Fibroblast of villous mesenchyme (primary cell): ENCODE measurements at places on chromosomes 6 and 20.

GRCh38 chr6:113909224-113909856 is 52.2 kb downstream of the MARCKS start:
- peak; percentile 78 for DNase-seq

GRCh38 chr20:4109307-4109940 is 94.1 kb upstream of the RNF24 start:
- no peak for DNase-seq

DNA sequence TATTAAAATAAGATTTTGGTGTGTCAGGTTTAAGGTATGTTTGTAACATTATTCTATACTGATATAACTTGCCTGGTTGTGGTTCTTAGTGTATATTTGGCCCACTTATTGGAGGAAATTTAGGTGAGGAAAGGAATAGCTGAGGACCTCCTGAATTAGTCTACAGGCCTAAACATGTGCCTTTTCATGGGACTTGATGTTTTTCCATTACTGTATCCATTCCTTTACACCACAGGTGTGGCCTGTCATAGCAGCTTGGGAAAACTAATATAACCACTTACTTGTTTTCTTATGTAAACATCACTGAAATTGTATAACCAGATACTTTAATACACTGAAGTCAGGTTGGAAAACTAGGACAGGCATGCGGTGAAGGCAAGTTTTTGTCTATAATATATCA is 27.6 kb downstream of the BCKDHB start:
- no peak for DNase-seq

DNA sequence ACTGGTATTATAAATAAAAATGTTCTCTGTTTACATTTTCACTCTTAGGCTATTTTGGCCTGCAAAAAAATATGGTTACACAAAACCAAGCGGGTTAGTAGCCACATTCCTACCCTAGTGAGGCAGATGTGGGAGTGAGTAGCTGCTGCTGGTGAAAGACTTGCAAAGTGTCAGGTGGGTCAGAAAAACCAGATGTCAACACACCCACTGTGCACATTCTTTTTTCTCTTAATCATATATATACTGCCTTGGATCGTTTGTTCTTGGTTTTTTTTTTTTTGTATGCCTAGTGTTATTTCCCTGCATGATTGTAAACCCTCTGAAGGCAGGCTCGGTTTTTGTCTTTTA is 68.0 kb upstream of the TFB1M start:
- peak; percentile 90 for DNase-seq

- DNase-seq: no peak
Observed at GRCh38 chr6:13006578-13007300, 290.2 kb downstream of the PHACTR1 start.

DNA sequence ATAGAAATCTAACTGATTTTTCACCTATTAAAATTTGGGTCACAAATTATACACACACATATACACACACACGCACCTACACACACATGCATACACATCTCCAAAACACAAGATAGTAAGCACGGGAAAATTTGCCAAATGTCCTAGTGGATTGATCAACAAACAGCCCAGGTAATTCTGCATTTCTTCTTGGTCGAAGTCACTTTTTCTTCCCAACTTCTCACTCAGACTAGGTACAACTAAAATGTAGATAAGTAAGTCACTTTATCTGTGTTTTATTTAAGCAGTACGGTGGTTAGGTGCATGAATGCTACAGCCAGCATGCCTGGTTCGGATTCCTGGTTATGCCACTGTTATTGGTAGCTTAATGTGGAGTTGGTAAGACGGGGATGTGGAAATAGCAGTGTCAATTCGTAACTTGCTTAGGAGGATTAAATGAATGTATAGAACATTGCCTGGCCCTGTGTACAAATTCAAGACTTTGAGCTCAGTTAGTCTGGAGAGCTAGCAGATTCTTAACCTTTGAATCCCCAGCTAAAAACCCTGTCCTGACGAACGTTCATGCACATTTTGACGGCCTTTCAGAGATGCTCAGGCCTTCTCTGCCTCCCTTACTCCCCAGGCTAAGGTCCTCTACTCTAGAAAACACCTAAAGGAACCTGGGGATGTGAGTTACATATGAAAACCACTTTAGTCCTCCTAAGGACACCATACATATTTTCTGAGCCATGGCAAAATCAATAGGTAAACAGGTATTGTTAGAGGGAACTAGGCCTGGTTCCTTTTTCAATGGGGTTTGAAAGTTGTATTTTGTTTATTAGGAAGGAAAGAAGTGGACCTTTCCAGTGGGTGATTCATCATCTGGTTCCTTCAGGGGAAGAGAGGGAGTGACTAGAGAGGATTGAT is 50.9 kb downstream of the CYP24A1 start:
- no peak for DNase-seq

- DNase-seq: peak; percentile 81
Observed at GRCh38 chr20:5065879-5066383, 53.8 kb downstream of the PCNA start.

- DNase-seq: no peak
Observed at GRCh38 chr20:58700121-58700821, 7.7 kb downstream of the NPEPL1 start.

DNA sequence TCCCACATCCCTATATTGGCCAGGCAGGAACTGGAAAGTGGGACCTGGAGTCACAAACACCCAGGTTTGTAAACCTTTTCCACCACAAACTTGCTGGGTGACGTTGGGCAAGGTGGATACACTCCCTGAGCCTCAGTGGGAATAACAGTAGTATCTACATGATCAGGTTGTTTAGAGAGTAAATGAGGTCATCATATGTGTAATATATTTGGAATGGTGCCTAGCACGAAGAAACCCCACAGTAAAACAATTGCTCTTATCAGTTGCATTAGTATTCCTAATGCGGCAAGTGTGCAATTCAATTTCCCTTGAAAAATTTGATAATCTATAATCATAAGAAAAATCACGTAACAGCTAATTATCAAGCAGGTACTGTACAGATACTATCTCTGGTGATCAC is 51.9 kb downstream of the HIVEP2 start:
- peak; percentile 62 for DNase-seq

GRCh38 chr6:37630281-37630799 is 67.3 kb downstream of the MDGA1 start:
- DNase-seq: peak; percentile 93

DNA sequence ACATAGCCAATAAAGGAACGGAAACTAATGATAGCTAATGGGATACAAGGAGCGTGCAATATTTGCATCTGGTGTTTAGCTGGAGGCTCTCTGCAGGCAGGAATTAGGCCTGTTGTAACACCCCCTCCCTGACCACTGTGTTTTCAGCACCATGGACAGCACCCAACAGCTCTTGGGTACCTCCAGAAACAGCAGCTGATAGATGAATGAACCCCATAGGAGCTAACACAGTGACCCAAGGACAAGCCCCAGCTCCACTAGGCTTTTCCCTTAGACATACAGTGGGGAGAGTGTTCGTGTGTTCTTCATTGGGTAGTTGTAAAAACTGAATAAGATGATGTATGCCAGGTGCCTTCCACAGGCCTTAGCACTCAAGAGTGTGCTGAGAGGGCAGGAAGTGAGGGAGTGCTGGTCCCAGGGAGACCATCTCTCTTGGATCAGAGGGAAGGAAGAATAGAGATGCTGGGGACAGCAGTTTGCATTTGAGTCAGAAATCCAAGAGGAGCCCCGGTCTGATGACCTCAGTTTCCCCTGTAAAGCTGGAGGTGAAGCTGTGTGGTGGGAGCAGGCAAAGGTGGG is 161.3 kb downstream of the PHACTR3 start:
- no peak for DNase-seq

DNA sequence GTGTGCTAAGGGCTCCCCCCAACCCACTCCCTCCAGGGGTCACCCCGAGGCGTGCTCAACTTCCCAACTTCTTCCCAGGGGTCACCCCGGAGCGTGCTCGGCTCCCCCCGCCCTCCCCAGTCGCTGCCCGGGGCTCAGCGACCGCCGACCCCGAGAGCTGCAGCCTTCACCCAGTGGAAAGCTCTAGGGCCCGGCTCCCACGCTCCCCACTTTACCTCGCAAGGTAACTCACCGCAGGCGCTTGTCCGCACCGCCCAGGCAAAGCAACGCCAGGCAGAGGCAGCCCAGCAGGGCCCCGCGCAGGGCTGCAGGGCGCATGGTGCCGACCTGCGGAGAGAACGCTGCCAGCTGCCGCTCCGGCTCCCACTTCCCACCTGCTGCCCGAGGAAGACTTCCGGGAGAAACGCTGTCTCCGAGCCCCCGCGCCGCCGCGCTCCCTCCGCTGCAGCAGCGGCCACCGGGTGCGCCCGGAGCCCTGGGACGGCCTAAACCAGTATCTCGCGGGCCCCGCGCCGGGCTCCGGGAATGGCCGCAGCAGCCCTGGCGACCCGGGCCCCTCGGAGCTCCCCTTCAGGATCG is 396 bp downstream of the RNASET2 start:
- no peak for DNase-seq

DNA sequence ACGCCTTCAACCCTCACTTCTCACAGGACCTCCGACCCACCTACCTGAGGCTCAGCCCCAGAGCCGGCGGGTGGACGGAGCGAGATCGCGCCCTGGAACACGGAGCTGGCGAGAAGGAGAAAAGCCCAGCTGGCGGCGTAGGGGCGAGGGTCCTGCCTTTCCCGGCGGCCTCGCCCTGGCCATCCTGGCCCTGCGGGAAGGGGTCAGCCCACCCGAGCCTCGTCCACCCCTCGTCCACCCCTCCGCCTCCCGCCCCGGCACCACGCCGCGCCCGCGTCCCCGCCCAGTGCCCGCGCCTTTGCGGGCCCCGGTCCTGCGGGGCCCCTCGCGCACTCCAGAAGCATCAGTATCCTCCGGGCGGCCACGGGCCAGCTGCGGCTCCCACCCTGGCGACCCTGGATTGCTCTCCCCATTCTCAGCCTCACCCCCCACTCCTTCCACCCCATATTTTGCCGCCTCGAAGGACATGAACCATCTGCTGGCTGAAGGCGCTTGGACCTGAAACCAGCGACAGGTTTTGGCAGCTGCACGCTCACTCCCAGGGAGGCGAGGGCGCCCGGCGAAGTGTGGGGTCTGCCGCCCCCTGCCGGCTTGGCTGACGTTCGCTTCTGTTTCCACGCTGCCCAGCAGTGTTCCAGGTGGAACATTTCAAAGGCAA is 65.1 kb downstream of the PLG start:
- DNase-seq: no peak

- peak; percentile 33 for DNase-seq
Observed at GRCh38 chr20:35091816-35092523, 637 bp downstream of the TRPC4AP start.

GRCh38 chr20:52181766-52182165 is 9.8 kb downstream of the ZFP64 start:
- DNase-seq: no peak

DNA sequence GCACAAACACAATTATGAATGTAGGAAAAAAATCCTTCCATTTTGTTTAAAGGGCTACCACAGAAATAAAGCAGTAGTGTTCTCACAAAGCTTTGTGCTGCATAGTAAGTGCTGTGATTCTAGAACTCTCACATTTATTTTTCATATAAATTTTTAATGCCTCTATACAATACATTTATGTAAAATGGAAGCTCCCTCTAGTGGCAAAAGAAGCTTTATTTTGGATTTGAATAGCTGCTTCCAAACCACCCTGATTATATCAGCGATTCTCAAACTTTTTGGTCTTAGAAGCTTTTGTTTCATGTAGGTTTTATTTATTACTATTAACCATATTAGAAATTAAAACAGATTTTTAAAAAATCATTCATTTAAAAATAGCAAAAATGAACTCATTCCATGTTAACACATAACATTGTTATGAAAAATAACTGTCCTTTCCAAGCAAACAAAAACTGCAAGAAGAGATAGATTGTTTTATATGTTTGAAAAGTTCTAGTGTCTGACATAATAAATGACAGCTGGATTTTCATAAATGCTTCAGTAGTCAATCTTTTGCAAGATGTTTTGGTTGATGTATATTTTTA is 38.4 kb downstream of the HS3ST5 start:
- DNase-seq: peak; percentile 22
